ENCODE measurements at places on chromosomes 4 and X.

DNA sequence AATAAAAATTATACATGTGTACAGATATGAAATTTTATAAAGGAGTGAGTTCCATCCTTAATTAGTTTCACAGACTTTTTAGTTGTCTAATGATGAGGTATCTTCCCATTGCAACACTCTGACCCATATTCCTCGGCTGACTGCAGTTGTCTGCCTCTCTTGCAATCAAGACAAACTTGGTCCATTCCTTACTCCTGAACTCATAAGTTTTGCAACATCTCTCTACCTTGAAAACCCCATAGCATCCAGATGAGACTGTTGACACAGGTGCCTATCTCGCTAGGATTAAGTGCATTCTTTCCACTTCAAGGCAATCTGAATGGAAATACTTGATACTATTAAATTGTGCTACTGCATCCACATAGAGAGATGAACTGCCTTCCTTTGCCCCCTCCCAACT is 2.3 kb downstream of the XKRX start:
- DNase-seq, result no peak

DNA sequence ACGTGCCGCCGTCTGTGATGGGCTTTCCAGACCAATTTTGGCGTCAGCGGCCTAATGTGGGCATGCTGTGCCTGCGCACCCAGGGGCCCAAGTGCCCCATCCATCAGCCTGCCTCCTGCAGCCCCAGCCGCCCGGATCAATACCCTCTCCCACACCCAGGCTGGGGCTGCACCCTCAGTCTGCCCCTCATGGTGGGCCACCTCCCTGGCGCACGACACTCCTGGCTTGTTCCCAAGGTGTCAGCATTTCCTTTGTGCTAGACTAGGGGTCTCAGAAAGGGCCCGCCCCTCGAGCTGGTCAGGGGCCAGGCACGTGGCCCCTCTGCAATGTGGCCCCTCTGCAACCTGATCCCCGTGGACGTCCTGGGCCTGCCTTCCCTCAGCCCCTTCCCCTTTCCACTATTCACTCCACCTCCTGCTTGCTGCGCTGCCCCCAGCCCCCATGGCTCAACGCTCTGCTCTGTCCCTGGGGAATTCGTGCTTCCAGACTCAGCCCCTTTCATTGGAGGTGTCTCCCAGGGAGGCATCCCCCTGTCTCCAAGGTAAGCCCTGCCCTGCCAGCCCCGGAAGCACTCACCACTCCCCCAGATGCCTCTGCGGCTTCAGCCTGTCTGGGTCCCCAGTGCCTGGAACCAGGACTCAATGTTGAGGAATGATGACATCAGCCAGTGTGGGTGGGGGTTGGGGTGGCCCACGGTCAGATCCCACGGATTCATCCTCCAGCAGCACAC is 130.8 kb downstream of the HMX1 start:
- no peak for DNase-seq

- DNase-seq, result no peak
Measured at GRCh38 chr4:27215220-27215826, 354.7 kb downstream of the STIM2 start.

DNA sequence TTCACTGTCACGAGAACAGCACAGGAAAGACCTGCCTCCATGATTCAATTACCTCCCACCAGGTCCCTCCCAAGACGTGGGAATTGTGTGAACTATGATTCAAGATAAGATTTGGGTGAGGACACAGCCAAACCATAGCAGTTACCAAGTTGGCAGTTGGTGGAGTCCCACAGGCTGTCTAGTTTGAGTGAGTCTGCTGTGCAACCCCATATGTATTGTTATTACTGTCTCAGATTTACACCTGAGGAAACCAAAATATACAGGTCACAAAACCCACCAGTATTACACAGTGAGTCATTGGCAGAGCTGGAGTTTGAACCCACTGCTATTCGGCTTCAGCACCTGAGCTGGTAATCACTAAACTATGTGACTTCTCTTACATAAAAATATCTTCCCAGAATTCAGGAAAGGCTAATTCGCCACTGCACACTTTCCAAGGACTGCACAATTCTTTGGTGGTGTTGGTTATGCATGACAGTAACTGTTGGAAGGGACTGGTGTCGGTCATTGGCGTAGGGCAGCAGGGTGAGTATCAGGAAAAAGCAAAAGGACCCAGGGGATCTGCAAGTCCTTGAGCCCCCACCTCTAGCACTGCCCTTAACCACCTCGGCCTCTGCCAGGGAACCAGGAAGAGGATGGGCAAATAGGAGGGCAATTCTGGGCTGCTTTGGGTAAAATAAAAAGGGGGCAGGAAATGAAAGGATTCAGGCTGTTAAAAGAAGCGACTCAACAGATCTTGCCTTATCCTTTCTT is 110.1 kb downstream of the USP46 start:
- DNase-seq, result no peak

GRCh38 chrX:71622032-71622575 is 3.8 kb upstream of the CXCR3 start:
- no peak for DNase-seq

DNA sequence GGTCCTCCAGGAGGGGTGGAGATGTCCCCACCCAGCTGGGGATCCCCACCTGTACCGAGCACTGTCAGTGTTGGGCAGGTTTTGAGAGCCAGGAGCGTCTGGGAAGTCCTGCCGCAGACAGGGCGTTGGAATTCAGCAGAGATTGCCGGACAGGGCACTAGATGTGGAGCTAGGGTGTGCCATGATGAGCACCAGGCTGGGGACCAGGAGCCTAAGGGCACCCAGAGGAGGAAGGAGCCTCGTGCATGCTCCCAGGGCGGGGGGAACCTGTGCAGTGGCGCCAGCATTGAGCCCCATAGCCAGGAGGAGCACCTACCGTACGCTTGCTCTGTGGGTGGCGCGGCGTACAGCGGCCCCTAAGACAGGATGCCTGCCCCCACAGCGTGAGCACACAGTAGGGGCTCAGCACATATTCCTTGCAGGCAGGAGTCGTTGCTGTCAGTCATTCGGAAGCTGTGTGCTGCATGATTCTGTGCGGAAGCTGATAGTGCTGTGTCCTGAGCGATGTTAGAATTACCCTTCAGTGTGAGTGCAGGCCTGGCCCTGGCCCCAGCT is 18.8 kb upstream of the TADA2B start:
- DNase-seq, result no peak

DNA sequence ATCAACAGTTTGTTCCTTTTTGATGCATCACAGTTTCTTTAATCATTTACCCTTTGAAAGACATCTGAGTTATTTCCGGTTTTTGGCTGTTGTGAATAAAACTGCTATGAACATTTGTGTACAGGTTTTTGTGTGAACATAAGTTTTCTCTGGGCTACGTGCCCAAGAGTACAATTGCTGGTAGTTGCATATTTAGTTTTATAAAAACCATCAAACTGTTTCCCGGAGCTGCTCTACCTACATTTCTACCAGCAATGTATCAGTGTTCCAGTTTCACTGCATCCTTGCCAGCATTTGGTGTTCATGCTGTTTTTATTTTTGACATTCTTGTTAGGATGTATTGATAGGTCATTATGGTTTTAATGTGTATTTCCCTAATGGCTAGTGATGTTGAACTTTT is 17.3 kb downstream of the KDM6A start:
- peak; percentile 52 for DNase-seq

GRCh38 chr4:181688432-181688831 is 554.8 kb upstream of the TENM3 start:
- DNase-seq, result no peak

DNA sequence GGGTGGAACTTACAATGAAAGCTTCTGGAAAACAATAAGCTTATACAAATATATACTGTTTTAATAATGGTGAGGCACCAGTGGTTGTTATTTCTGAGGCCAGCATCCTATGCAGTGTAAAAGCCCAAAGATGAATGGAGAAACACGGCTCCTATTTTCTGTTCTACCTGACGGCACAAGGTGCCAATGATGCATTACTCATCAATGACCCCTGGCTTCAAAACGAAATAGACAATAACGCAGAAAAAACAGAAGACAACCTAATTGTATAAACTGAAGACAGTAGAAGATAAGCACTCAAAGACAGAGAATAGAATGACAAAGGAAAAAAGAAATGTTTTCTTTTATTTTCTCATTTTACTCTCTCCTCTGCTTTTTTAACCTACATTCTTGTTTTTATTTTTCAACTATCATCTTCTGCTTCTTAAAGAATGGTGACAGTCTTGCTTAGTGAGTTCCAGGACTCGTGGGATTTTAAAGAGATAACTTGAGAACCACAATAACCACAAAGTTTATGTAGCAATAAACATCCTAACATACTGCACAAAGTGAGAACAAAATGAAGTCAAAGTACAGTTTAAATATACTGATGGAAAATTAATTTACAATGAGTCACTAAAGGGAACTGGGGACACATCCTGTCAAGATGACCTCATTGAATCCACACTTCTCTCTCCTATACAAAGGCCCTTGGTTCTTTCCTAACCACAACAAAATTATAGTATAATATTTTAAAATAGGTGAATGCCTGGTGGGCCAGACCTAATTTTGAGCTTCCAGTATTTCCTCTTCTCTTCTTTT is 169.8 kb downstream of the BTC start:
- DNase-seq, result peak; percentile 88

DNA sequence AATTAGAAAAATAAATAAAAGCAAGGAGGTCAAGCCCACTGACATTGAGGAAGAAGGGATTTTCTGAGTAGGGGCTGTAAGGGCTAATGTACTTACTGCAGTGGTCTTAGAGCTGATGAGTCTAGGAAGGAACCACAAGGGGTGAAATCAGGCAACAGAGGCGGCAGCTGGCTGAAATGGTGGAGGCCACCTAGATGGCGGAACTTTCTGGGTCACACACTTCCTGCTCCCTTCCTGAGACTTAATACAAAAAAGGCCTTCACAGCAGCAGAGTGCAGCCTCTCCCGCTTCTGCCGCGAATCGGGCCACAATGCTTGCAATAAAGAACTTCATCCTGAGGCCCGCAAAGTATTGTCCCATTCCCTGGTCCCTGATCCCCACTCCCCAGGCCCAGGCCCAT is 15.4 kb downstream of the SNX12 start:
- DNase-seq, result peak; percentile 6

DNA sequence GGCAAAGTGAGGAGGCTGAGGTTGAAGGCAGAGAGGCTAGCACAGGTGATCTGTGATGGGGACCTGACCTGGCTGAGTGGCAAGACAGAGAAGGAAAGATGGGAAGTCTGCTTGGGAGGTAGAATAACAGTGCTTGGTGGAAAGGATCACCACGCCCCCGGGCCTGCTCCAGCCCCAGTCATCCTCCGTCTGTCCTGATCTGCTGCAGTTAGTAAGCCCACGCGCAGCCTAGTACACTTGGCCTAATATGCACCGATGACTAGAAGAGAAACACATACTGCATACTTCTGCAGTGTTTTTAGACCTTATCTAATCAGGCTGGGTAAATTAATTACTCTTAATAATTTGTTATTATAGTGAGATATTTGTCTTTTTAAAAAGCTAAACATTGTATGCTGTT is 103.7 kb upstream of the KLF3 start:
- DNase-seq, result no peak

- DNase-seq, result no peak
Measured at GRCh38 chr4:65580551-65580950, 89.7 kb downstream of the EPHA5 start.

- DNase-seq, result no peak
Measured at GRCh38 chrX:13094828-13095341, 50.5 kb upstream of the FAM9C start.

GRCh38 chr4:183254162-183254561 is 65.9 kb downstream of the CLDN22 start:
- no peak for DNase-seq

DNA sequence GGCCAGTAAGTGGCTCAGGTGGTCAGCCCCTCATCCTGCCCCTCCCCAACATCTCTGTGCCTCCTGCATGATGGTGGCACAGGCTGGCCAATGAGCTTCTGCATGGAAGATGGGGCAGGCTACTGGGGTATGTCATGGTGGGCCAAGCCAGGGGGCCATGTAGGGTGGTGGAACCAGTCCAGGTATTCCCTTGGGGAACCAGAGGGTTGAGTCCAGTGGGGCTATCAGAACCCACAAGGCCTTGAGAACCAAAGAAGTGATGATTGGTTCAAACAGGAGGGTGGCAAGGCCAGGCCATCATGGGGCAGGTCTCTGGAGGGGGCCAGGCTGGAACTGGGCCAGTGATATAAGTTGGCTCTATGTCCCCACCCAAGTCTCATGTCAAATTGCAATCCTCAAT is 18.8 kb upstream of the PPP2R2C start:
- DNase-seq, result no peak

- no peak for DNase-seq
Measured at GRCh38 chrX:106621836-106622235, 10.1 kb downstream of the RADX start.

DNA sequence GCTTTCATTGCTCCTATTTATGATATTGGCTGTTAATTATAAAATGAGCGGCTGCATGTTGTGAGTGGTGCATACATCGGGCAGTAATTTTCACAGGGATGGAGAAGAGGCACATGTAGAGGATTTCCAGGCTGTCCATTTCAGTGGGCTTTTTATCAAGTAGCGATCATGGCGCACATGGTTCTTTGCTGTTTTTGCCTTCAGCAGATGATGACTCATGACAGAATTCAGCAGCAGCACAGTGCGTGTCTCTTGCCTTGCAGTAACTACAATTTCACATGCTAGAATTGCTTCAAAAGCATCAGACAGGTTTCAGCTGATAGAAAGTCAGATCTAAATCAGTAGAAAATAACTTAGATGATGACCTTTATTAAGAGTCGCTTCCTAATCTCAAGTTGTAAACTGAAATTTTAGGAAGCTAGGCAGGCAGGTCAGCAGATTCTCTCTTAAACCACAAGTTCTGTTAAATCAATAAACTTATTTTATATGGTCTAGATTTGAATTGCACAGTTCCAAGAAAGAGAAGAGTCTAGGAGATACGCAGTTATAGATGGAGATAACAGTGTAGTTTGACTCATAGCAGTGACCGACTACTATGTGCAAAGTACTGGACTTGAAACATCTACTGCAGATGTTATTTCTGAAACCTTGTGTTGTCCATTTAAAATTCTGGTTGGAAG is 35.8 kb downstream of the LRP2BP start:
- DNase-seq, result peak; percentile 55

DNA sequence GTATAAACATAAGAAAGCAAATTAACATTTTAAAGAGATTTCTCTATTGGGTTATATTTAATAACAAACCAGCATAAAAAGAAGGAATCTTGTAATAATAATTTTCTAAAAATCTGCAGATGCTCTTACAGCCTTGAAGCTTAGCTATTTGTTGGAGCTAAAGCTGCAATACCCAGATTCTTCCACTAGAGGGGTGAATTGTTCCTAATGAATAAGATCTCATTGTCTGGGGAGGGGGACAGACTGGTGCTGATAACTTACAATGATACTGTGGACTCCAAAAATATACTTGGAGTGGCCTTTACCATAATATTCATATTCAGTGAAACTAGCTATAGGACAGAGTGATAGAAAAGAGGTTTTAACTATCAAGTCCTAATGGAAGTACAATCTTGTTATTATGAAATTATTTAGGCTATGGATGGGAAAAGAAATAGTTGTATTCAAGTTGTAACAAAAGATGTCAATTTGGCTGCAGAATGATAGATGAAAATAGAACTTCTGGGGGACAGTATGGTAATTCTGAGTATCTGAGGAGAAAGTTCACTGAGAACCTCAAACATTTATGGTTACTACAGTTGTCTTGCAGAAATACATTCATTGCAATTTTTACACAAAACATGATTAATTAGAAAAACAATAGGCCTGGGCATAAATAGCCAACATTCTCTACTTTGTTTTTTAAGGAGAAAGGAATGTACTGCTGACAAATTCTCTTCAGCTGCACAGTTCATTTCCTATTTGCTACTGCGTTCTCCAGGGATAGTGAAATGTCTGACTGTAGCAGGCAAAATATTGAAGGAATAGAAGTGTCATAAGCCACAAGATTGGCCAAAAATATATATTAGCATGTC is 443.3 kb downstream of the GBA3 start:
- peak; percentile 45 for DNase-seq

- no peak for DNase-seq
Measured at GRCh38 chrX:33205321-33205720, 6.0 kb downstream of the DMD start.
